ENCODE measurements at places on chromosomes 3 and 15.

- DNase-seq, result no peak
Observed at GRCh38 chr3:163692494-163692893, 1385.8 kb downstream of the SI start.

- no peak for DNase-seq
Observed at GRCh38 chr3:27022096-27022761, 347.0 kb downstream of the NEK10 start.

DNA sequence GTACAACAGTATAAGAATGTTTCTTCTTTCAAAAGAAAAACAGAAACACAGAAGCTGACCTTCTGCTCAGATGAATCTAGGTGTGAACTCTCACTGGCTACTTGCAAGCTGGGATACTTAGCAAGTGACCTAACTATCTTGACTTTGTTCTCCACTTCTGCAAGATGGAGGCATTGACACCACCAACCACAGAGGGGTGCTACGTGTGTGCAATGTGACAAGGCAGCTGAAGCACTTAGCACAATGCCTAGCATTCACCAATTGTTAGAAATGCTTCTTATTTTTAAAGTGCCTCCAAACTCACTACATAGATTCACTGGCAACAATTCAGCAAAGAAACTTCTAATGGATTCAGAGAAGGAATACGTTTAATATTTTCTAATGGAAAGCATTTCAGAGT, 331.4 kb upstream of the WNT5A start:
- no peak for DNase-seq

- peak; percentile 79 for DNase-seq
Observed at GRCh38 chr3:120172070-120172469, 77.8 kb upstream of the GSK3B start.

DNA sequence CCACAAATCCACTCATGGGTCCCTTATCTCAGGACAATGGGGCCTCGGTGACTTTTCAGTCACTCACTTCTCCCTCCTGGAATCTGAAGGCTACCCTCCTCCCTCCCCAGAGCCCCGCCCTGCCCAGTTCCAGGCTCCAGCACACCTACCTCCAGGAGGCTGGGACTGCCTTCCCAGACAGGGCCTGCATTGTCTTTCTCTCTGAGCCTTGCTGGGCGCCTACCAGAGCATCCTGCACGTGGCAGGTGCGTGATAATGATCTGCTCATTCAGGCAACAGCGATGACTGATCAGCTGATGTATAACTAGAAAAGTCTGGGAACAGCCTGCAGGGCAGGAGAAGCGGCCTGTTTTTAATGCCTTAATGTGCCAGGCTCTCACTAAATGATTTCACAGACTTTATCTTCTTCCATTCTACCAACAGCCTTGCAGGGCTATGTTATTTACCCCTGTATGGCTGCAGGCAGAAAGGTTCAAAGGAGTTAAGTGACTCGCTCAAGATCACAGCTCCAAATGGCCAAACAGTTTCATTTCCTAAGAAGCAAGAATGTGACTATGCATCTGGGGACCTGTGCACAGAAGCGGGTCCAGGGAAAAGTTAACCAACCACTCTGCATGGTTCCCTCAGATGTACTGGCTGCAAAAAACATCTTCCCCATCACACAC, 6.3 kb downstream of the ADAMTS17 start:
- DNase-seq, result no peak

GRCh38 chr3:112293368-112294321, at the start of gene SLC9C1:
SLC9C1 (minus strand) TSS chr3:112294216; CDS start chr3:112286791, 7,425 bp downstream.
- peak; percentile 53 for DNase-seq

DNA sequence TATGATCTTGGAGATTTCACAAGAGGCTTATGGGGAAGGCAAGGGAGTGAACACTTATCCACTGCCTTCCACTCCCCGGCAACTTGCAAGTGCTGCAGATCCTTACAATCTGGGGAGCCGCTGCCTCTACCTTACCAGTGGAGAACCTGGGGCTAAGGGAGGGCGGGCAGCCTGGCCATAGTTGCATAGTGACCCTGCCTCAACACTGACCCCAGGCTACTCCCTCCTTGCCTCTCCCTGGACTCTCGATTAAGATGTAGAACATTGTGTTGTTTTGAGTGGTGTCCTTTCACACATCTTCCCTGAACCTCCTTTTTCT, 30.6 kb downstream of the SLC6A11 start:
- no peak for DNase-seq

GRCh38 chr3:14329116-14329830, 73.1 kb upstream of the SLC6A6 start:
- peak; percentile 38 for DNase-seq

DNA sequence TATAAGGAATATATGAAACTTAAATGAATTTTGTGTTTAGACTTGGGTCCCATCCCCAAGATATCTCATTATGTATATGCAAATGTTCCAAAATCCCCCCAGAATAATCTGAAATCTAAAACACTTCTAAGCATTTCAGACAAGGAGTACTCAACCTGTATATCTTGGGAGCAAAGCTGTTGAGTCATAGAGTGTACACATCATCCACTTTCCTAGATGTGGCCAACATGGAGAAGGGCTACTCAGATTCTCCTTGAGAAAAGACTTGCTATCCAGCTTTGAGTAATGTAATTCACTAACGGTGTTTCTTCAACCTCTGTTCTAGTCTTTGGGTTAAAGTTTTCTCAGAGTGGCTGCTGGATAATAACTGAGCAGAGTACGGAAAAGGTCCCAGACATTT, 215.5 kb upstream of the POU1F1 start:
- DNase-seq, result no peak

DNA sequence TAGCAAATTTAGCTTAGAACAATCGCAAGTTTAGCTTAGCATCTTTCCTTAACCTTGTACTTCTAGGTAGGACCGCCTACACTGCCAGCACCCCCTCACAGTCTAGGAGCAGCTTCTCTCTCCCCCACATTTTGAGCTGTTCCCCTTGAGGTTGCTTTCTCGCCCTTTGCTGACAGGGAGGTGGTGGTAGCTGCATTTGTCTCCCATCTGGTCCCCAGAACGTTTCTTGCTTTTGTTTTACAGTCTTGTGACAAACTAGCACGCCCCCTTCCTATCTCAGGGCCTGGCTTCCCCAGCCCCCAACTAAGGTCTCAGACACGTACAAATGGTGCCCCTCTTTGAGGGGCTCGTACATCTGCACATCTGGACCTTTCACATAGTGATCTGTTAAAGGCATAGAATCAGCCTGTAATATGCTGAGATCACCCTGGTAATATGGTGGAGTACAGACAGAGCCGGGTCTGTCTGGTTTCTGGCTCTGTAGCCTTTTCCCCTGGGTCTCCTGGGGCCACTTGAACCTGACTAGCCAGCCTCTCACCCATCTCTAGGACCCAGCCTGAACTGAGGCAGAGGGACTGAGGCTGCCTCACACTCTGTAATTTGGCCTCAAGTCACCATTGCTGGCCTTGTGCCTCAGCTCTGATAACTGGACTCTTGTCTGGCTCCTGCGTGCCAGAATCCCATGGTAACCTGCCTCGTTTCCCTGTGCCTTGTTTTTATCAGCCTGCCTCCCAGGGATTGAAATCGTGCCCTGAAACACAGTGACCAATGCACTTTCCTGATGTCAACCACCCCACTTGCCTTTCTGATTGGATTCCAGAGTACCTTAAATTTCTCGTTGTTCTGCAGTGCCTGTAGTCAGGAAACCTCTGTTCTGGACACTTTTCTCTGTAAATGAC, 27.7 kb downstream of the CRTC3 start:
- peak; percentile 54 for DNase-seq

DNA sequence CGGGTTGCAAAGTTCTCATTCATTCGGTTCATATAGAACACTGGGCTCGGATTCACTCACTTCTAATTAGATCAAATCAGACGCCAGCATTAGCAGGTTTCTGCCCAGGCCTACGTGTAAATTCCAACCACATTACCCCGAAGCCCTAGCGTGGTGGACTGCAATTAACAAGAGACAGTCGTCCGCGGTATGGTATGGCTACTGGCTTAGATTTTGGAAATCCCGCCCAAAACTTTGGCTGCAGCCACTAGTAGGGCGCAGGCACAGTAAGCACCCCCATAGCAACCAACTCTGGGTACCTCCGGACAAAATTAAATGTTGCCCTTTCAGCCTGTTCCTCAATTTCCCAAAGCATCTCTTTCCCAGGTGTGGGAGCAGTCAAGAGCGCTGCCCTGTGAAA, 771 bp downstream of the RARRES1 start:
- DNase-seq, result no peak

- peak; percentile 36 for DNase-seq
Observed at GRCh38 chr3:124786511-124787241, 56.4 kb downstream of the UMPS start.

DNA sequence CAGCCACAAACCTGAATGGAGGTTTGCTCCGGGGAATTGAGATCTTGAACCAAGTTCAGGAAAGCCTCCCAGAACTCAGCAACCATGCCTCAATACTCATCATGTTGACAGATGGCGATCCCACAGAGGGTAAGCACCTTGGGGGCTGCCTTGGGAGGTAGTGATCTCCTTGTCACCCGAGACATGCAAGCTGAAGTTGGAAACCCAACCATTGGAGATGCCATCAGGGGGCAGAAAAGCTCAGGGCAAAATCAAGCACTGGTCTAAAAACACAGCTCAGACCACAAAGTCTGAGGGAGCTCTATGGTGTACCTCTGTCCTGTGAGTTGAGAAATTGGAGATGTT, 5.8 kb downstream of the ITIH1 start:
- no peak for DNase-seq

- no peak for DNase-seq
Observed at GRCh38 chr3:183839751-183840150, 14.4 kb upstream of the MAP6D1 start.

DNA sequence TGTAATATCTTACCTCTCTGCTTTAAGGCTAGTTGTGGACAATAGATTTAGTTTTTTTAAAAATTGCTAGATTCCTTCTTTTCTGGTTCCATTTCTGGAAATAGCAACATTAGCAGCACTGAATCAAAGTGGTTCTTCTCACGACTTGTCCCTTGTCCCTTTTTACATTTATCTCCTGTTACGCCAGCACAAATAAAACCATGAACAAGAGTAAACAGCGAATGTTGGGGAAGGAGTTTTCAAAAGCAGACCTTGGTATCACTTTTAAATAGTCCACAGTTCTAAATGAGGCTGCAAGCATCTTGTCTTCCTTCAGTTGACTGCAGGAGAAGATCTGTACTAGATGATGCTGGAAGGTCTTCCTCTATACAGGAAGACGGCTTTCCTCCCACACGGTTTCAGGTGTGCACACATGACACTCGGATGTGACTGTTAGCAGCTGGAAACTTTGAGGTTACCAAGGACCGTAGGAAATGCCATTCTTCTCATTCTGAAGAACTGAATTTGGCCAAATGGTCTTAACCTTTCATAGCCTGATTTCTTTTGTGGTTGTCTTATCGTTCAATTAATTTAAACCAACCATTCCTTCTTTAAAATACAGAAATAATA, 251.0 kb upstream of the ICE2 start:
- DNase-seq, result no peak

GRCh38 chr15:70516408-70517193, 246.8 kb downstream of the UACA start:
- DNase-seq, result no peak

GRCh38 chr3:2568156-2568555, 469.5 kb downstream of the CNTN4 start:
- DNase-seq, result no peak

DNA sequence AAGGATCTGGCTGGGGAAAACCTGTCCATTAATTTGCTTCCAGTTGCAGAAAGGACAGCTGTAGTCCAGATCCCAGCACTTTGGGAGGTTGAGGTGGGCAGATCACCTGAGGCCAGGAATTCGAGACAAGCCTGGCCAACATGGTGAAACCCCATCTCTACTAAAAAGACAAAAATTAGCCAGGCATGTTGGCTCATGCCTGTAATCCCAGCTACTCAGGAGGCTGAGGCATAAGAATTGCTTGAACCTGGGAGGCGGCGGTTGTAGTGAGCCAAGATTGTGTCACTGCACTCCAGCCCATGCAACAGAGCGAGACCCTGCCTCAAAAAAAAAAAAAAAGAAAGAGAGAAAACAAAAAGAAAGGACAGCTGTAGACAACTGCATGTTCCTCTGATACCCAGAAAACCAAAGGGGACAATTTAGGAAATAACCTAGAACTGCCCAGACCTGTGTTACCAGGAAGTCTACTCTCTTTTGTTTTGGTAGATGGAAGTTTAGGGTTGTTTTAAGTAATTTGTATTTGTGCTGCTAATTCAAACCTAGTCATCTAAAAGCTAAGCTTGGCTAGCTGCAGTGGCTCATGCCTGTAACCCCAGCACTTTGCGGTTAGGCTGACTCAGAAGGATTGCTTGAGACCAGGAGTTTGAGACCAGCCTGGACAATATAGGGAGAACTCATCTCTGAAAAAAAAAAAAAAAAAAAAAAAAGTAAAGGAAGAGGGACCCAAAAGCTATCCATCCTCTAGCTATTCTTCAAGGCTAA, 22.7 kb downstream of the EXD1 start:
- DNase-seq, result peak; percentile 55

DNA sequence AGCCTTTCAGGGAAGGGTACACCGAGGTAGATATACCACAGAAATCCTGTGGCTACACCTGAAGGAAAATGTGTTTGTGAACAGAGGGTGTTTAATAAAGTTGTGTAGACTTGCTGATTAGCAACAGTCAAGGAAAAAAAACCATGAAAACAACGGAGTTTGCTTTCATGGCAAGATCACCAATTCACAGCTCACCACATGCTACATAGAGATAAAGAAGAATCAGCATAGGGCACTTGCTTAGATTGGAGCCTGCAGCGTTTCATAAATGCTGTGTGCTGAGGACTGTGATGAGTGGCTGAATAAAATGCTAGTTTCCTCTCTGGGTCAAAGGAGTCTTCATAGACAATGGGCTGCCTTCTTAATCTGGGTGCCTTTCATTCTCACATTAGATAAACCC, 257.6 kb downstream of the SLC9A9 start:
- DNase-seq, result no peak

DNA sequence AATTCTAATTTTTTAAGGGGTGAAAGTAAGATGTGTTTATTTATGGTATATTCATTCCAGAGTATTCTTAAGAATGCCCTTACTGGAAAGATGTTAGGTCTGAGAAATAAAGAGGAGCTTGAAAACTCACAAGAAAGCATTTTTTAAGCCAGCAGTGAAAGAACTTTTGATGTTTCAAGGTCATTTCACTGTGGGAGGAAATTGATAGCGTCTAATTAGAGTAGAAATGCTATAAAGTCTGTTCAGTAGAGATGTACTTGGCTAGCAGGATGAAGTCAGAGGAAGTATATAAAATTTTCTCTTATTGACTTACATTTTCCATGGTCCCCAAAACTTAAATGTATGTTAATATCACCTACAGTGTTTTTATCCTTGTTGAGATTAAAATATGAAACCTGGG, 354.6 kb downstream of the CNTN6 start:
- DNase-seq, result no peak

- peak; percentile 56 for DNase-seq
Observed at GRCh38 chr15:28125673-28126651, 26.8 kb upstream of the OCA2 start.

GRCh38 chr15:31216215-31216911, 110.3 kb upstream of the KLF13 start:
- no peak for DNase-seq
